ENCODE measurements at places on chromosomes 3 and 15. TPM values are rescaled to one million over a fixed set of nuclear protein-coding genes. Genes with fewer than 3 reads are reported as not detected.

DNA sequence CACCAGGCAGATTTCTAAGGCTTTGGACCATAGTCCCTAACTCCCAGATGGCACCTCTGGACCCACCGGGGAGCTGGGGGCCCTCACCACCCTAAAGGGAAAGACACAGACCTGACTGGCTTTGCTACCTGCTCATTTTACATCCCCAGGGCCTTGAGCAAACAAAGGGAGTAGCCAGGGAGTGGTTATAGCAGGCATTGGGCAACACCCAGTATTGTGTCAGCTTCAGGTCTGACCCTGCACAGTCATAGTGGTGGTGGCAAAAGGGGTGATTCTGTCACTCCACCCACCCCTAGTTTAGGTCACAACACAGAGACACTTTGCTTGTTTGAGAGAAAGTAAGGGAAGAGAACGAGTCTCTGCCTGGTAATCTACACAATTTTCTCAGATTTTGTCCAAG is 352.5 kb downstream of the DIPK2A start:
- no peak for DNase-seq

DNA sequence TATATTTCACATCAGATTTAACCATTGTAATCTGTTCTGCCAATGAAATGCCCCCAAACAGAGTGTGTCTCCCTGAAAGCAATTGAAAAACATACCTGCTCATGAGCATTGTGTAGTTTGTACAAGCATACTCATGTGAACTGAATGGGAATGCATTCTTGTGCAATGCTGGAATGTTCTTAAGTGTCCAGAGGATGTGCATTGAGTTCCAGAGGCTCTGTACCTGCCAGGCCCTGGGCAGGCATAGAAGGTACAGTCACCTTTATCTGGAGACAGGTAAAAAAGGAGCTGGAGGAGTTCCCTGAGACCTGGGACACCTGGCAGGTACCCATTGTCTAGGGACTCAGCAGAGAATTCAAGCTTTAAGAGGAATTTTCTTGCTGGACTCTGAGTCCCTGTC is 2.8 kb downstream of the MRAS start:
- no peak for DNase-seq

GRCh38 chr3:53171064-53171418 is 10.0 kb downstream of the PRKCD start:
- no peak for DNase-seq

DNA sequence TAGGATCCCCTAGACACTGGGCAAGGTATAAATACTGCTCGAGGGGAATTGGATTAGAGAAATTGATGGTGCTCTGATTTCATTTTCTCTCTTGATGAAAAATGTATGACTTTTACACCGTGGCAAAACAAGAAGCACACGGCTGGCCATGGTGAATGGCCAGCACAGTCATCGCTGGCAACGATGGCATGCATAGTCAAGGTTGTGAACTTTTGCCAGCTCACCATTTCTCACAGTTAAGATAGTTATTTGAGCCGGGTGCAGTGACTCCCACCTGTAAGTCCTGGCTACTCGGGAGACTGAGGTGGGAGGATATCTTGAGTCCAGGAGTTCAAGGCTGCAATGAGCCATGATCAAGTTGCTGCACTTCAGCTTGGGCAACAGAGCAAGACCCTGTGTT is 95.4 kb downstream of the HMG20A start:
- no peak for DNase-seq

DNA sequence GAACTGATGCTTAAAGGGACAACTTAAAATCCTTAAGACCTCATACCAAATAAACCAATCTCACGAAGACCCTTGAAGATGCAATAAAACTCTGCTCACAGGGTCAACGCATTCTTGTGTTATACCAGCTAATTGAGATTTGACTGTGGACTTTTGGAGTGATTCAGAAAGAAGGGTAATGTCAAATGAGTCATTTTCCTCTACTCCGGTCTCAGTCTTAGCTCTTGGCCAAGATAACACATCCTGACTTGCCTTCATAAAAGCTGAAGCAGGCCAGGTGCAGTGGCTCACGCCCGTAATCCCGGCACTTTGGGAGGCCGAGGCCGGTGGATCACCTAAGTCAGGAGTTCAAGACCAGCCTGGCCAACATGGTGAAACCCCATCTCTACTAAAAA is 3.8 kb downstream of the PKM start:
- DNase-seq, result no peak

DNA sequence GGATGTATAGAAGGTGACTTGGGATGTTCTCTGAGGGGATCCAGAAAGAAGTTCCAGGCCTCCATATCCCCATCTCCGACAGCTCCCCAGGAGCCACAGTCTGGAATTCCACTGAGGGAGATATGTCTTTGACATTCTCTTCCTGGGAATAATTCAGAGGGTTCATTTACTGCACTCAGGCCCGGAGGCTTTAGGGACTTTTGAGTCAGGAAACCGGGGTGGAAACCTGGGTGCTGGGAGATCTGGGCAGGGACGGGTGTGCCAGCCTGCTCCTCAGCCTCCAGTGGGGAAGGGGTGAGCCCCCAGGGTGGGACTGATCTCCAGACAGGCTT is 147.7 kb downstream of the SMAD6 start:
- no peak for DNase-seq

The SLCO3A1 gene
- 32.4 TPM for polyA plus RNA-seq

The FSD2 gene
- polyA plus RNA-seq, result 0.11 TPM

The DUOXA2 gene
- polyA plus RNA-seq, result not detected

DNA sequence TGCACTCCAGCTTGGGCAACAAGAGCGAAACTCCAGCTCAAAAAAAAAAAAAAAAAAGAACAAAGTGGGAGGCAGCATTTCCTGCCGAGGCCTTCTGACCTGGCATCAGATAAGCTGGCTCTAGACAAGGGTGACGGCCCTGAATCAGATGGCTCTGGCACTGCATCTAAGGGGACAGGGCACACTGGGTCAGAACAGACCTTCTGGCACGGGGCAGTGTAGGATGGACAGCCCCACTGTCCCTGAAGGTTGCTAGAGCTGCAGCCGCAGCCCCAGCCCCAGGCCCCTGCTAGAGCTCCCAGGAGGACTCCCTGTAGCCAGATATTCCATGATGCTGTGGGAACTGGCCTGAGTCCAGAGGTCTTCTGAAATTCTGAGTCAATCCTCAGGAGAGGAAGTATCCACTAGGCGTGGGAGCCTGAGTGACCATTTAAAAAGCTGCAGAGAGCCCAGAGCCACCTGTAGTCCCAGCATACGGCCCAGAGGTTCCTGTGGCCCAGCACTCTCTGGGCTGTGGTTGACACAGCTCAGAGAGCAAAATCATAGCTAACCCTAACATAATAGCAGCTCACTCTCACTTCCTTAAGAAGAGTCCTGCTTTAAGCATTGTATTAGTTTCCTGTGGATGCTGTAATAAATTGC is 69.2 kb upstream of the MFGE8 start:
- DNase-seq, result no peak

The KLHL6 gene
- polyA plus RNA-seq, result 8.4 TPM

DNA sequence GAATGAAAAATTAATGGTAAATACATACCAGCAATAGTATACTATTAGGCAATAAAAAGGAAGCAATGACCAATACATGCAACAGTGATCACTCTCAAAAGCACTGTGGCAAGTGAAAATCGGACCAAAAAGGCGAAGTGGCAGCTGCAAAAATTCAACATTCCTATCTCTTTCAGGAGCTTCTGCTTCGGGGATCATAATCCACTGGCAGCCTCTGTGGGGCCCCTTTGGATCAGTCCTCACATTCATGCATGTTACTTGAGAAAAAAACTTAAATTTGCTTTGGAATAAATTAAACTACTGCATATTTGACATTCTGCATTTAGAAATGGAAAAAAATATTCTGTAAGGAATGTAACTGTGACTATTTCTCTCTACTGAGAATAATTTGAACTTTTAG is 425.6 kb downstream of the NR2F2 start:
- DNase-seq, result no peak
